Stimulated activated CD8-positive, alpha-beta memory T cell treated with anti-CD3 and anti-CD28 coated beads, Interleukin-7, amount 100 ng/mL, for 1 hour (primary cell): ENCODE measurements at places on chromosomes 6 and 20.

DNA sequence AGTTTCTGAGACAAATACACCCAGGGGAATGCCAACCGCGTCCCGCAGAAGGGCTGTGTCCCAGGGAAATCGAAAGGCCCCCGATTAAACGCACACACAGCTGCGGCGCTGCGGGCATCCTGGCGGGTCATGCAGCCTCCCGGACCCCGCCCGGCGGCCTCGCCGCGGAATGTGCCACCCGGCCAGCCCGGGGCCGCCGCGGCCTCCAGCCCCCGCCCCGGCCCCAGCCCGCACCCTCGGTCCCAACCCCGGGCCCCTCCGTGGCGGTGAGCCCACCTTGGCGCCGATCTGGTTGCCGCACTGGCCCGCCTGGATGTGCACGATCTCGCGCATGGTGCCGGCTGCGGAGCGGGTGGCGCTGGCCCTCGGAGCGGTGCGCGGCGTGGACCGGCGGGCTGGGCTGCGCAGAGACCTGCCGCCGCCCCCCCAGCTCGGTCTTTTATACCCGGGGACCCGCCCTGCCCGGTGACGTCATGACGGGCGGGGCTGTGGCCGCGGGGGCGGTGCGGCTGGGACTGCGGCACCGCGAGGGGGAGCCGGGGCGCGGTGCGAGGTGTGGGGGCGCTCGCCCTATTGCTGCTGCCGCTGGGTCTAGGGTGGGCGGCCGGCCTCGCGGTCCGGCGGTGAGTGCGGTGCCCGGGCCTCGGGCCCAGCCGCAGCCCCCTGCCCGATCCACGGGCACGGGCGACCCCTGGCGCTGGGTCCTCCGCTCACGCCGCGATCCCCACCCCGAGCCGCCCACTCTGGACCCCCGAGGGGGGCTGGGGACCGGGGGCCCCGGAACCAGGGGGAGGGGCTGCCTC lies at the start of gene TUBB2A:
Gene TUBB2A (minus strand): TSS at position 414 of the 803 bp plus-strand sequence. CDS start 81 bp downstream, at position 333.
- DNase-seq = peak; percentile 76

GRCh38 chr20:32761831-32762753 lies at the start of gene DNMT3B:
Gene DNMT3B, plus strand, starts transcription at chr20:32762385. Its CDS starts 17,939 bp downstream, at chr20:32780324.
- peak; percentile 52 for DNase-seq

DNA sequence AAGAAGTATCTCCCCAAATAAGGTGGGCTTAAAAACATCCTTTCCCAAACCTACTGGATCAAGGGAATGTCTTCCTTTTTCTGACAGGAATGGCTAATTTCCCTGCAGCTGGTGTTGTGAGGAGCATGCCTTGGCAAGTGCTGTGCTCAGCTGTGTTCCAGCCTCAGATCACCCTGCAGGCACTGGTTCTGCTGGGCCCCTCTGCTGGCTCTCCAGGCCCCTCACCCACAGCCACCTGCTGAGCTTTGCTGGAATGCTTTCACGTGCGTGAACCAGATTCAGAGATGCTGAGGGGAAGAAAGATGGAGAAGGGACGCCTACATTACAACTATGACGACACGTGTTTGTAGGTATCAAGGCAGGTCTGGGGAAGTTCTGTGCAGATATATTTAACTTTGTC lies 71.3 kb upstream of the FOXC1 start:
- no peak for DNase-seq

- DNase-seq = no peak
These were observed 94.6 kb downstream of the ADGB start for GRCh38 chr6:146693342-146693741.

DNA sequence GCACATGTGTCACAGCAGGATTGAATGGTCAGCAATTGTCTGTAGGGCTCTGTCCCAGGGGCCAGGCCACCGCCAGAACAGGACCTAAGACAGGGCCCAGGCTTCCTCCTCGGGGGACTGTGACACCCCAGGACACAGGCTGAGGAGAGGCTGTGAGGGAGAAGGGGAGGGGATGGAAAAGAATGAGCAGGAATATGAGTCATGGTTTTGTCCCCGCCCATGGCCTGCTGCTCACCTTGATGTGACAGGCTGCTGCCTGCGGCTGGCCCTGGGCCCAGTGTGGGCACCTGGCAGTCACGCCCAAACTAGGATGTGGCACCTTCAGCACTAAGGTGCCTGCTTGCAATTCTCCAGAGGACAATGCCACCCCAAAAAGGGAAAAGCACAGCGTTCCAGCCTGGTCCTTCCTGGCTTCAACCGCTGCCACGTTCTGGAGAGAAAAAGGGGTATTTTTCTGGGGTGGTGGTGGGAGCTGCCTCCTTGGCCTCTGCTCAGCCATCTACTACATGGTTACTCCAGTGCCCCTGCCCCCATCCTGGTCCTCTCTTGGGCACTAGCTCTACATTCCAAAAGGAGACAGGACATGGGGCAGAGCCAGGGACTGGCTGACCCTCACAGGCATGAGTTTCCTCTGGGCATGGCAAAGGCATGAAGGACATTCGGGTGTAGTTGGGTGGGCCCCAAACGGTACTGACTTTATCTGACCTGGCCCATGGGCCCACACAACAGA lies 93.4 kb downstream of the SLC22A23 start:
- no peak for DNase-seq

GRCh38 chr6:74250161-74250818 lies 554.3 kb downstream of the CD109 start:
- no peak for DNase-seq

- peak; percentile 45 for DNase-seq
These were observed 7.7 kb downstream of the CSTF1 start for GRCh38 chr20:56400001-56400640.

DNA sequence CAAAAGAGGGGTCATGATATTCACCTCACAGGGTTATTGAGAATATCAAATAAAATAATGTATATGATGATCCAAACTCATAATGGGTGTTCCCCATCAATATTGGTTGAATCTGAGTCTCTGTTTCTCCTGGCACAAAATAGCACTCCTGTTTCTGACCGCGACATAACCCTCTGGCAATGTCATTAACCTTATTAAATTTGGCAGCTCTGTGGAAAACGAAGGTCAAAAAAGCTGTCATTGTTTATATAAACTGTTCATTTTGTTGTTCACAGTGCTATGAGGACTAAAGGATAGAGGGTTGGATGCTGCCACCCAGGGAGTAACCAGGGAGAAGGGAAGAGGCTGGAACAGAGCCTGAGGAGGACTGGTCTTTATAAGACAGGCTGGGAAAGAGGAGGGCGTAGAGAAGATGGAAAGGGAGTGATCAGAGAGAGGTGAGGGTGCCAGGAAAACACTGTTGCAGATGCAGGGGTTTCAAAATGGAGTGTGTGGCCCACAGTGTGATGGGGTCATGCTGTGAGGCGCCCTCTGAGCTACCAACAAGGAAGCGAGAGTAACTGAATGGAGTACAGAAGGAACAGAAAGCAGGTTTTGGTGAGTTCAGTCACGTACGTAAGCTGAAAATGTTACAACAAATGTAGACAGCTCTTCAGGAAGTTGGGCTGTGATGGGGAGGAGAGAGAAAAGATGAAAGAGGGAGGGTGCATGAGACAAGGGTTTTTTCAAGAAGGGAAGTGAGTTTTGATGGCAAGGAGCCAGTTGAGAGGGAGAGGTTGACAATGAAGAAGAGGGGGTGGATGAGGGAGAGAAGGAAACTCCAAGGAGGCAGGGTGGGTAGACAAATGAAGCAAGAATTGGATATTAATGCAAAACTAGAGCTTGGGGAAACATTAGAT lies 251.6 kb upstream of the TAB2 start:
- no peak for DNase-seq

- DNase-seq = no peak
These were observed 27.3 kb upstream of the SERINC3 start for GRCh38 chr20:44549123-44549522.

- DNase-seq = no peak
These were observed 842.0 kb upstream of the FLRT3 start for GRCh38 chr20:15179381-15179780.

- no peak for DNase-seq
These were observed 7.4 kb downstream of the ASXL1 start for GRCh38 chr20:32365564-32365963.

- DNase-seq = no peak
These were observed 156.3 kb downstream of the SCML4 start for GRCh38 chr6:107667790-107668189.

GRCh38 chr6:159578629-159579028 lies 114.4 kb downstream of the SOD2 start:
- no peak for DNase-seq

DNA sequence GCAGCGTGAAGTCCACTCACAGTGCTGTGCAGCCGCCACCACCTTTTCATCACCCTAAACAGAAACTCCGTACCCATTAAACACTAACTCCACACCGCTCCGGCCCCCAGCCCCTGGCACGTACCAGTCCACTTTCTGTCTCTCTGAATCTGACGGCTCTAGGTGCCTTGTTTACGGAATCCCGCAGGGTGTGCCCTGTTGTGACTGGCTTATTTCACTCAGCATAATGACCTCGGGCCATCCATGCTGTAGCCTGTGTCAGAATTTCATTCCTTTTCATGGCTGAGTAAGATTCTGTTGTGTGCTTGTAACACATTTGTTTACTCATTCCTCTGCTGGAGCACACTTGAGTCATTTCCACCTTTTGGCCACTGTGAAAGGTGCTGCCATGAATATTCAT lies 18.0 kb downstream of the TCFL5 start:
- DNase-seq = no peak

DNA sequence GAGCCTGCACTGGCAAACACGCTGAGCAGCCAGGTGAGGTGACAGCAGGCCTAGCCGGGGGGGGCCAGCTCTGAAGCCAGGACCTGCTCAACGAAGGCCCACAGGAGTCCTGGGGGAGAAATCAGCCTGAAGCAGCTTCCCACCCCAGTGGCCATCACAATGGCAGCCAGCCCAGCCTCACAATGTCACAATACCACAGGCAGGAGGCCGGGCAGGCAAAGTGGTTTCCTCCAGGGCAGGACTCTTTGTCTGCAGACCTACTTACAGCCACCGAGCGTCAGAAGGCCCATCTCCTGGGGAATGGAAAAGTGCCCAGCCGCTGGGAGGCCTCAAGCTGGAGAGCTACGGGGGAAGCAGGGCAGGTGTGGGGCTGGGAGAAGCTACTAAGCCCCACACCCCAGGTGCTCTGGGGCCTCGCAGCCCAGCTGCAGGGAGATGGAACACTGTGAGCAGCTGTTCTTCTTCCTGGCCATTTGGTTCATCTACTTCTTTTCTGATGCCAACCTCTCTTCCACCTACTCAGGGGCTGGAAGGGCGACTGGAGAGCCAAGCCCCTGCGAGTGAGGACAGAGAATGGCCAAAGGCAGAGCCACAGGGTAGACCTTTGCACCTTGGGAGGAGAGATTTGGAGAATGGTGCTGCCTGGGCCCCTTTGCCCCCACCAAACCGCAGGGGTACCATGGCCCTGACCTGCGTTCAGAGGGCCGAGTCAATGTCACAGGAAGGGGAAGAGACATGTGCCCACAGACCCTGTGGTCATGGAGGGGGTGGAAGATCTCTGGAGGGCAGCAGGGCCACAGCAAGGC lies 22.3 kb upstream of the AVP start:
- no peak for DNase-seq

DNA sequence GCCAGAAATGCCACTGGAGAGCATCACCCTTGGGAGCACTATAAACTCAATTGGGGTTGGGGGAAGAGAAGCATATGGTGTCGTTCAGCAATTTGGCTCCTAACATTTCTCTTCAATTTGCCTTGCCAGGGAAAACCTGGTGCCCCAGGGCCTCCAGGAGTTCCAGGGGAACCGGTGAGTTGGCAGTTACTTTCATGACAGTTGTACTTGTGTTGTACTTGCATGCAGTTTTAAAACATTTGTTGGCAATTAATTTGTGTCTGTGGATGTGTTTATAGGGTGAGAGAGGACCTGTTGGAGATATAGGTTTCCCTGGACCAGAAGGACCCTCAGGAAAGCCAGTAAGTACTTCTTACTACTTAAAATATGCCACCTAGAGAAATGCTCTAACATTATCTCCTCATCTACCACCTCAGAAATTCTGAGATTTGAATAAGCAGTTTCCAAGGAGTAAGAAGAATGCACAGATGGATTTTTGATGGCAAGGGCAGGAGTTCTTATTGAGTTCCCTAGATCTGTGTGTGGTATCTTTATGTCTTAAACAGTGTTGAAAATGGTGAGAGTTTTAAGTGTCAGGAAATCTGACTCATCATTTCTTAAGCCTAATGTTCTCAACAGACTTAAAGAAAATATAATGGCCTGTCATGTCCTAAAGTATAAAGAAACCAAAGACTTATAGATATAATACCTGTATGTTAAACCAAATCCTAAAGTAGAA lies 122.5 kb downstream of the COL9A1 start:
- DNase-seq = no peak

DNA sequence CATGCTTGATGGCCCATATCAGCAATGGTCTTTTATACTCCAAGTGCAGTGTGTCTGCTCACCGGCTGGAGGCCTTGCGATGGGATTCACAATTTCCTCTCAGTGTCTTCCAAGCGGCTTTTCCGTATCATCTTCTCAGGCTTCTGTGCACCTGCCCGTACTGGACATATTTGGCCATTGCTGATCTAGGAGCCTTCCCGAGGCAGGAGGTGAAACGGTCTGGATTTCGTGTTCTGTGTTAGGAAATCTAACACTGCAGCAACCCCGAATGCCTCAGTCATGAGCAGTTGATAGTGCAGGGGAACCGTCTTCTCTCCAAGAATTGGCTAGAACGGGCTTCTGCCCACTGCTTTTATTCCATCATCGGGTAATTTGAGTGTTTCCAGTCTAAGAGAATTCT lies 60.5 kb downstream of the PPP1R14C start:
- no peak for DNase-seq

- DNase-seq = no peak
These were observed 91.8 kb downstream of the NOL4L start for GRCh38 chr20:32493356-32493755.

DNA sequence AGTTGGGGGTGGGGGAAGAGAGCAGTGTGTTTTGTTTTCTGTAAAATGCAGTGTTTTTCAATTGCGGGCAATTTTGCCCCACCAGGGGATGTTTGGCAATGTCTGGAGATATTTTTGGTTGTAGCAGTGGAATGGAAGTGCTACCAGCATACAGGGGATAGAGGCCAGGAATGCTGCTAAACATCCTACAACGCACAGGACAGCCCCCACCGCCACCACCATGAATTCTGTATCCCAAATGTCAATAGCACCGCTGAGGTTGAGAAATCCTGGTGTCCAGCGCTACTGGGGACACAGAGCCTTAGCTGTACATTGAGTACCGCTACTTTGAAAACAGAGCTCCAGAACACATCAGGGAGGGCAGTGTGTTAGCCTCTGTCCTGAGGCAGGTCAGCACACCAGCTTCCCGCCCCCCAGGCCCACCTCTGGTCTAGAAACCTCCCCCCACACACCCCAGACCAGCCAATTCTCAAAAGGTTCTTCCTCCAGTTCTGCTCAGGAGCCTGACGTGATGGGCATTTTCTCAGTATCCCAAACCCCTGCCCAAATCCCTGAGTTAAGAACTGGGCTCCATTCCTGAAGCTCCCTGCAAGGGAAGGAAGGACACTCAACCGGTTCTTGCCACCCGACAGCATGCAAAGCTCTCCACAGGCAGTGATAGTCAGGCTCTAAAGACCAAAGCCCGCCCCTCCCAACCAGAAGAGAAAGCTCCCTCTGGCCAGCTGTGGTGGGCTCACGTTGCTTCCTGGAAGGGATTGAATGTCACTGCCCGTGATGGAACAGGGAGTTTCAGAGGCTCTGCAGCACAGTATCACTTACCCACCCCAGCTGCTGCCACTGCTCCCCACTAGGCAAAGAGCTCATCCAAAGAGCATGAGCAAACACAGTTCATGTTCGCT lies 321.5 kb upstream of the JARID2 start:
- no peak for DNase-seq
